DMS 273 treated with DMSO at 0.1 percent for 48 hours (cell line): ENCODE measurements at places on chromosomes 16 and 17.
A peak's percentile ranks its signal among the peaks of the same experiment; 100 is the strongest.

GRCh38 chr17:1095090-1095852, 84.5 kb downstream of the ABR start:
- DNase-seq, result no peak

GRCh38 chr16:9139965-9140364, 48.5 kb downstream of the HAPSTR1 start:
- peak; percentile 45 for DNase-seq

- DNase-seq, result no peak
Observed at GRCh38 chr17:19755821-19756510, 7.9 kb upstream of the ALDH3A1 start.

GRCh38 chr16:85553436-85554113, 59.5 kb upstream of the GSE1 start:
- DNase-seq, result peak; percentile 52

- no peak for DNase-seq
Observed at GRCh38 chr17:64390044-64390443, 616 bp downstream of the PECAM1 start.

- no peak for DNase-seq
Observed at GRCh38 chr17:68353111-68353521, 61.8 kb downstream of the ARSG start.

DNA sequence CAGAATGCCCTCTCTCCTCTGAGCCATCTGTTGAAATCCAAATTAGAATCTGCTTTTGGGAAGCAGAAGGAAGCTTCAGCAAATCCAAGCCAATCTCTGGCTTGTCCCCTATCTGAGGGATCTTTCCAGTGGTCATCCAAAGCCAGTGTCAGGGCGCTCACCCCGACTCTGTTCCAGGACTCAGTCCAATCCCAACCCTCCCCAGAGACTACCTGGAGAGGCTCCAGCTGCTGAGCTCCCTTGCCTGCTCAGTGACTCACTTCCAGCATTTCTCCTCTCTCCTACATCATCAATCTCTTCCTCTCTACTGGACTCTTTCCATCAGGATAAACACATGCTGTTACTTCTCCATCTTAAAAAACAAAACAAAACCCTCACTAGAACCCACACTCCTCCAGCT, 2.4 kb downstream of the MATCAP1 start:
- peak; percentile 65 for DNase-seq

DNA sequence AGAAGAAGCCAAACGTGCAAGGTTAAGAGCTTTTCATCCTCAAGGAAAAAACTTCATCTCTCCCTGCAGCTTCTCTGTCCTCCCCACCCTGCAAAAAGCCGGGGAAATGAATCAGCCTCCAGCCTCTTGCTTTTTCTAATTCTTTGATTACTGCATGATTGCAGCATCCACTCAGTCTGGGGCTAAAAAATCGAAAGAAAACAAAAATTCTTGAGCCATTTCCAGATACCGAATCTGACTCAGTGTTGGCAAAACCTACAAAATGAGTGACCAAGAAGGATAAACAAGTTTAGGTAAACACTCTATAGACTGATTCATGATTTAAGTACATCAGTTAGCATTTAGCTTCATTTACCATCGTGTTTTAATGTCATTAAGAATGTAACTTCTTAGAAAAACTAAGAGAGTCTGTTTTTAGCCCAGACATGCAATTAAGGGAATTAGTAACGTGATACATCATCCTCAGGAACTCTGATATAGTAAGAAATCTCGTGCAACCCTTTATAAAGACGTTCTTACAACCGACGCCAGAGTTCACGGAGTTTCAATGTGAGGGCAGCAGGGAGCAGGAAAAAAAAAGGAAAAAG, 287.3 kb upstream of the FOXF1 start:
- no peak for DNase-seq

- no peak for DNase-seq
Observed at GRCh38 chr17:55063885-55064874, 95.6 kb downstream of the STXBP4 start.

DNA sequence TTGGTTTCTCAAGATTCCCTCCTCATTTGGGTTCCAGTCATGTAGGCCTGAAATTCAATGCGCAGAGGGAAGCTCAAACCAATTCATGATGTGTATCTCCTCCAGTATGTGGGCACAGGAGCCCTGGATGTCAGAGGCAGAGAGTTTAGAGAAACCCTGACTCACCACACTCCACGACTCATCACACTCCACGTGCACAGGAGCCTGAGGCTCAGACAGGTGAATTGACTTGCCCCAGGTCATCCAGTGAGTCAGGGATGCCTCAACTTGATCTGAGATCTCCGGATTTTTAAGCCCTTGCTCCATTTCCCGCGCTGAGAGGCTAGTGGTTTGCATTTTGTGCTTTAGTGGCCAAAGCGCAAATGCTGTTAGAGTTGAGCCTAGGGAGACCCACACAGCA, 183.9 kb downstream of the HAPSTR1 start:
- DNase-seq, result no peak

- no peak for DNase-seq
Observed at GRCh38 chr16:82301146-82301755, 131.2 kb upstream of the MPHOSPH6 start.

GRCh38 chr16:30722443-30722842, 23.5 kb downstream of the SRCAP start:
- DNase-seq, result no peak

GRCh38 chr17:51746421-51746820, 412.1 kb downstream of the CA10 start:
- no peak for DNase-seq

GRCh38 chr16:1981398-1981836, at the start of gene NOXO1:
Gene NOXO1 (minus strand): TSS chr16:1981469. CDS start chr16:1981179, 290 bp downstream.
- no peak for DNase-seq

- no peak for DNase-seq
Observed at GRCh38 chr16:8924214-8924613, 39.5 kb downstream of the USP7 start.

GRCh38 chr17:30805944-30806456, 18.5 kb downstream of the CRLF3 start:
- no peak for DNase-seq

DNA sequence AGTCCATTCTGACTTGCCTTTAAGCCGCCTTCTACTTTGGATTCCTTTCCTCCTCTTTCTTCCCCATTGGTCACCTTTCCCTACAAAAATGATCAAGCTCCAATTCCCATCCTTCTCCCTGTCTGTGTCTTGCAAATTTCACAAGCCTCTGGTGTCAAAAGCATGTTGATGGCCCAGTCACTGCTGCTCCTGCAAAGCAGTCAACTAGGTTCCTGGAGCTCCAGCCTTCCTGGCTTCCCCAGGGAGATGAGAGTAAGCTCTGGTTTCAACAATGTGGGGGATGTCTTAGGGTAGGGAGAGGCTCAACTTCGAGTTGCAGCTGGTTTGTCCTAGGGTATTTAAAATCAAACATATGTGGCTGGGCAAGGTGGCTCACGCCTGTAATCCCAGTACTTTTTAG, 36.1 kb upstream of the HELZ start:
- DNase-seq, result peak; percentile 46

DNA sequence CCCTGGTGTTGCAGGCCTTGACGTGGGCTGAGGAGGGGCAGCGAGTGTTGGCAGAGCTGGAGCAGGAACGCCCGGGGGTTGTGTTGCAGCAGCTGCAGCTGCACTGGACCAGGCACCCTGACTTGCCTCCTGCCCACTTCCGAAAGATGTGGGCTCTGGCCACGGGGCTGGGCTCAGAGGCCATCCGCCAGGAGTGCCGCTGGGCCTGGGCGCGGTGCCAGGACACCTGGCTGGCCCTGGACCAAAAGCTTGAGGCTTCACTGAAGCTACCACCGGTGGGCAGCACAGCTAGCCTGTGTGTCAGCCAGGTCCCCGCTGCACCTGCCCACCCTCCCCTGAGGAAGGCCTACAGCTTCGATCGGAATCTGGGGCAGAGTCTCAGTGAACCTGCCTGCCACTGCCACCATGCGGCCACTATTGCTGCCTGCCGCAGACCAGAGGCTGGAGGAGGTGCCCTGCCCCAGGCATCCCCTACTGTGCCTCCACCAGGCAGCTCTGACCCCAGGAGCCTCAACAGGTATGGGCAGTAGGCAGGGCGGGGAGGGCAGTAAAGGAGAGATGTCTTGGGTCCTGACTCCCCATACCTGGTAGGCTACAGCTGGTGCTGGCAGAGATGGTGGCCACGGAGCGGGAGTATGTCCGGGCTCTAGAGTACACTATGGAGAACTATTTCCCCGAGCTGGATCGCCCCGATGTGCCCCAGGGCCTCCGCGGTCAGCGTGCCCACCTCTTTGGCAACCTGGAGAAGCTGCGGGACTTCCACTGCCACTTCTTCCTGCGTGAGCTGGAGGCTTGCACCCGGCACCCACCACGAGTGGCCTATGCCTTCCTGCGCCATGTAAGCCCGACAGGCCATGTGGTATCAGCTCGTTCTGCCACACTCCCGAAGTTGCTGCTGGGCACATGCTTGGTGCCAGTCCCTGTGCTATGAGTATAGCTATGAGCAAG, 5.6 kb downstream of the PLEKHG4 start:
- no peak for DNase-seq

DNA sequence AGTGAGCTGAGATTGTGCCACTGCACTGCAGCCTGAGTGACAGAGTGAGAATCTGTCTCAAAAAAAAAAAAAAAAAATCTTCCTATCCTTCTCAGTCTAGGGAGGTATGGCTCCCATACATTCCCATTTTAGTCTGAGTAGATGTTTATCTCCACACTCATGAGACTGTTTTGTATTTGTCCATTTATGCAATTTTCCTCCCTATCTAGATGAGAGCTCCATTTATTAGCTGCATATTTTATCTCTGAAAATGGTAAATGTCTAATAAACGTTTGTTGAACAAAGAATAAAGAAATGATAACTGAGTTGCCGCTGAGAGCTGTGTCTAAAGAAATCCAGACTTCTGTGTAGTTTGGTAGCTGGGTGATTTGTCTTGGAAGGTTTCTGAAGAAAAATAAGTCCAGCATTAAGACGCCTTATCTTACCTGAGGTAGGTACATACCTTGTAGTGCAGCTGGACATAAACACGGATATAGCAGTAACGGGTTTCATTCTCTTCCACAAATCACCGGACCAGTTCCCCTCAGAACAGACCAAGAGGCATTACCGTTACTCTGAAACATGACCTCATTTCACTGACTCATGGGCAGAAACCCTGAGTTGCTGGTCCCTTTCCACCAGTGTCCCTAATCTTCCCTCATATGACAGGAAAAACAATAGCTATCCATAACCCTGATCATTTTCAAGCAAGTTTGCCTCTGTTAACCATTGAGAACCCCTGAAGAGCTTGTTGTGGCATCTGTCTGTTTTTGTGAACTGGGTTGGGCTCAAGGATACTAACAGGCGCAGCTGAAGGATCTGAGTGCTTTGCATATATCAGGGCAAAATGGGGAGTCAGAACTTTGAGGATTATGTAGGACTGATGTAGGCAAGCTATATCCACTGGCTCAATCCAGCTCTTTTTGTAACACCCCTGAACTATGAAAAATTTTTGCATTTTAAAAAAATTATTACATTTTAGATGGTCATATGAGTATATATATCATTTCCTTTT, 177.4 kb upstream of the XYLT1 start:
- no peak for DNase-seq

GRCh38 chr16:71338632-71339031, 19.9 kb upstream of the CALB2 start:
- no peak for DNase-seq

GRCh38 chr17:35002876-35003551, 22.7 kb downstream of the LIG3 start:
- DNase-seq, result no peak

DNA sequence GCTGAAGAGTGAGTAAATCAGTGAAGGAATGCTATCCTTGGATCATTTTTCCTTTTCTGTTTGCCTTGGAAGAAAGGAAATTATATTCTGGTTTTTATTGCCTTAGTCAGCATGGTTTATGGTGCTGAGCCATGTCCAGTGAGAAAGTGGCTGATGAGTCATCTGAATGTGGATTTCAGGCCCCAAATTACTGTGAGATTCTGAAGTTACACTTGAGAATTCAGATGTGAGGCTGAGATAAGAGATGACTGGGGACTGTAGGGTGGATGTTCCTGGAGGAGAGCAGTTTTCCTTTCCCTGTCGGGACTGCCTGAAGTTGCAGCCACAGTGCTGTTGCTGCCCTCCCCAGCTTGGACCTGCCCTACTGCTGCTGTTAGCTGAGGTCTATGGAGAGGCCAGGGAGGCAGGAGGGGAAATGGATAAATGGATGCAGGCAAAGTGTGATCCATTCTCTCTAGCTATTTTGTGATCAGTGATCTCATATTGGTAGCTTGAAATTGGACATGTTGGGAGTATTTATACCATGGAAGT, 4.2 kb upstream of the MAP3K14 start:
- no peak for DNase-seq

- no peak for DNase-seq
Observed at GRCh38 chr17:79609673-79610645, 892 bp downstream of the RBFOX3 start.

DNA sequence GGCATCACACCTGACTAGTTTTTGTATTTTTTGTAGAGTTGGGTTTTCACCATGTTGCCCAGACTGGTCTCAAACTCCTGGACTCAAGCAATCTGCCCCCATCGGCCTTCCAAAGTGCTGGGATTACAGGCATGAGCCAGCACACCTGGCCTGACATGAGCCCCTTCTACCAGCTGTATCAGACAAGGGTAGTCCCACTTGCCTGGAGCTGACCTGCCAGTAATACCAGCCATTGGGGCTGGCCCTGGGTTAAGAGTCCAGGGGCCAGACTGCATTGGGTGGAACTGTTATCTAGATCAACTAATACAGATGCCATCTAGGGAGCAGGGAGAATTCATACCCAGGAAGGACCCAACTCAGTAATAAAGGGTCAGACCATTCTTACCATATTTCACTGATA, 28.1 kb downstream of the WSB1 start:
- DNase-seq, result no peak
